ENCODE measurements at places on chromosomes 7 and 10.

DNA sequence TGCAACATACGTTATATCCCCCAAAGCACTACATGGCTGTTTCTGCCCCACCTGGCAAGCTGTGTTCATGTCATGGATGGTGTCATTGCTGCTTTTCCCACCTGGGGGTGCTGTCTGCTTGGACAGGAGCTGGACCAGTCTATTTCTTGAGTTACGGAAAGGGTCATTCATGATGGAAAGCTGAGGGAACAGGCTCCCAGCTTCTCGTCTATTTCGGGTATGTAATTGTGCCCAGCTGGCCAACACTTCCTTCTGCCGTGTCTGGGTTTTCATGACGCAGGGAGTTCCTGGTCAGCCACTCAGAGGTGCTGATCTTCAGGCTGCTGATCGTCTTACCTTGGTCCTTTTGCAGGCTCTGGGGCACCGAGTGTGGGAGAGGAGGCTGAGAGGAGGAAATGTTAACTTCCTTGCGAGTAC, 8.6 kb downstream of the BTBD16 start:
- H3K27me3 ChIP-seq, result no peaks in the 10 kb centered on the region
- no peak overlapping the region for H3K27ac ChIP-seq
- no peaks in the 10 kb centered on the region for H3K4me1 ChIP-seq
- no peak overlapping the region for H3K4me3 ChIP-seq
- no peaks in the 10 kb centered on the region for H3K36me3 ChIP-seq

GRCh38 chr10:7464691-7465090, 53.9 kb upstream of the SFMBT2 start:
- peaks cover 16% of the 10 kb centered on the region for H3K4me1 ChIP-seq
- H3K27me3 ChIP-seq, result no peaks in the 10 kb centered on the region
- no peaks in the 10 kb centered on the region for H3K36me3 ChIP-seq
- no peak overlapping the region for H3K4me3 ChIP-seq
- DNase-seq, result peak; percentile 51

GRCh38 chr10:116974456-116975005, 30.5 kb downstream of the SHTN1 start:
- H3K4me3 ChIP-seq, result no peak overlapping the region
- DNase-seq, result no peak
- no peaks in the 10 kb centered on the region for H3K27me3 ChIP-seq

DNA sequence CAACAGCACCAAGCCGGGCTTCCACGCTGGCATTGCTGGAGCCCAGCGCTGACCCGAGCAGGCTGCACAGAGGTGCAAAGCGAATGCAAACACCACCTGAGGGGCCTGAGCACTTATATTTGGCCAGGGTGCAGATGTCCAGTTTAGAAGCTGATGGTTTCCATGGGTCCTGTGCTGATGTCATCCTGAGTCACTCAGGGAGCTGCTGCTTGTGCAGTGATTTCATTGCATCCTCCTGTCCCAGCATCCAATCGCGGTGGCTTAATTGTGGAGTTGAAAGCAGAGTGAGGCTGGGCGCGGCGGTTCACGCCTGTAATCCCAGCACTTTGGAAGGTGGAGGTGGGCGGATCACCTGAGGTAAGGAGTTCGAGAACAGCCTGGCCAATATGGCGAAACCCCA, 410.2 kb upstream of the KLF6 start:
- DNase-seq, result no peak
